NCI-H1092 treated with DMSO at 0.1 percent for 48 hours (cell line): ENCODE measurements at places on chromosomes 4 and X.

GRCh38 chrX:44705817-44706551 lies 137.8 kb upstream of the DUSP21 start:
- no peak for DNase-seq

DNA sequence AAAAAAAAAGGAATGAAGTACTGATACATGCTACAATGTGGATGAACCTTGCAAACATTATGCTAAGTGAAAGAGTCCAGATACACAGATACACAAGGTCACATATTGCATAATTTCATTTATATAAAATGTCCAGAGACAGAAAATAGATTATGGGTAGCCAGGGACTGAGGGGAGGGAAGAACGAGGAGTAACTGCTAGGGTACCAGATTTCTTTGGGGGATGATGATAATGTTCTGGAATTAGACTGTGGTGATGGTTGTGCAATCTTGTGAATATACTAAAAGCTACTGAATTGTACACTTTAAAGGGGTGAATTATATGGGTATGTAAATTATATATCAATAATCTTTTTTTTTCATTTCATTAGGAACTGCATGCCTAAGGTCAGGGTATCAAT lies 20.8 kb upstream of the AP1AR start:
- no peak for DNase-seq

DNA sequence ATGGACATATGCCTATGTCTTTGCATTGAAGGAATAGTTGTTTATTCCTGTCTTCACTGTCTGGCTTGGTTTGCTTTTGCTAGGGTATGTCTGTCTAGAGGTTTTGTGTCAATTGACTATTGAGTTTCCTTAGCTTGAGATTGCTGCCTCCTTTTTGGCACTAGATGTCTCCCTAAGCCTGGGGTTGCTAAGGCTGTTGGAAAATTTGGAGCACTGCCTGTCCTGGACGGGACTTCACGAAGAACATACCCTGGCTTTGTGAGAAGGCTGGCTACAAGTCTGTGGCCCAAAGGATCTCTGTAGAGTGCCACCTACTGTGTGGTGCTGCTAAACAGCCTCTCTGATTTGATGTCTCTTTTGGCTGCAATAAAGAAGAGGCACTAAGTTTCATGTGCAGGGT lies 183.8 kb upstream of the NUDT10 start:
- no peak for DNase-seq

DNA sequence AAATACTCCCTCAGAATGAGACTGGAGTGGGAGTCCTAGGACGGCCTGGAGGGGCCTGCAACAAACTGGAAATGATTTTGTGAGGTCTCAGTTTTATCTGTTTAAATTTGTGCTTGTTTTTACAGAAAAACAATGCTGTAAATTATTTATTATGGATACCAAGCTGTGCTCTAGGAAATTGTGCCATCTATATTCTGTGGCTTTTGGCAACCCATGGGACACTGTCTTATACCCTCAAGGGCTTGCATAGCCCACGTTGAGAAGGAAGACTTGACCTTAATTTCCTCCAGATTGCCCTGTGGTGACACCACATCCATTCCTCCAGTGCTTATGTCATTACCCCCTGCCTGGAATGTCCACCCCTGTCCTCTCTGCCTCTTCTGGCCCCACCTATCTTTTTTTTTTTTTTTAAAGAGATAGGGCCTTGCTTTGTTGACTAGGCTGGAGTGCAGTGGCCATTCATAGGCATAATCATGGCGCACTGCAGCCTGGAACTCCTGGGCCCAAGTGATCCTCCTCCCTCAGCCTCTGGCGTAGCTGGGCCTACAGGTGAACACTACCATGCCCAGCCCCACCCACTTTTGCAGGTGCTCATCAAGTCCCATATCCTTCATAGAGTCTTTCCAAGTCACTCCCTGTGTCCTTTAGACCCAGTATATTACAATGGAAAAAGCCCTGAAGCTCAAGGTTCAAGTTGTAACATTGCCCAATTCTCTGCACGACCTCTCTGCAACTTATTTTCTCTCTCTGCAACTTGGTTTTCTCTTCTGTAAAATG lies 77.4 kb downstream of the HPRT1 start:
- no peak for DNase-seq

GRCh38 chr4:184510401-184510800 lies 36.1 kb upstream of the IRF2 start:
- DNase-seq: no peak

- DNase-seq: no peak
Measured at GRCh38 chrX:115372152-115372551, 82.6 kb downstream of the LUZP4 start.

GRCh38 chr4:124118061-124118460 lies 594.5 kb downstream of the ANKRD50 start:
- DNase-seq: no peak
